ENCODE measurements at places on chromosomes 7 and 10.

- DNase-seq = no peak
These were observed 2.4 kb downstream of the PKD2L1 start for GRCh38 chr10:100327718-100328009.

GRCh38 chr10:66941491-66941890, 15.7 kb downstream of the LRRTM3 start:
- DNase-seq = no peak

DNA sequence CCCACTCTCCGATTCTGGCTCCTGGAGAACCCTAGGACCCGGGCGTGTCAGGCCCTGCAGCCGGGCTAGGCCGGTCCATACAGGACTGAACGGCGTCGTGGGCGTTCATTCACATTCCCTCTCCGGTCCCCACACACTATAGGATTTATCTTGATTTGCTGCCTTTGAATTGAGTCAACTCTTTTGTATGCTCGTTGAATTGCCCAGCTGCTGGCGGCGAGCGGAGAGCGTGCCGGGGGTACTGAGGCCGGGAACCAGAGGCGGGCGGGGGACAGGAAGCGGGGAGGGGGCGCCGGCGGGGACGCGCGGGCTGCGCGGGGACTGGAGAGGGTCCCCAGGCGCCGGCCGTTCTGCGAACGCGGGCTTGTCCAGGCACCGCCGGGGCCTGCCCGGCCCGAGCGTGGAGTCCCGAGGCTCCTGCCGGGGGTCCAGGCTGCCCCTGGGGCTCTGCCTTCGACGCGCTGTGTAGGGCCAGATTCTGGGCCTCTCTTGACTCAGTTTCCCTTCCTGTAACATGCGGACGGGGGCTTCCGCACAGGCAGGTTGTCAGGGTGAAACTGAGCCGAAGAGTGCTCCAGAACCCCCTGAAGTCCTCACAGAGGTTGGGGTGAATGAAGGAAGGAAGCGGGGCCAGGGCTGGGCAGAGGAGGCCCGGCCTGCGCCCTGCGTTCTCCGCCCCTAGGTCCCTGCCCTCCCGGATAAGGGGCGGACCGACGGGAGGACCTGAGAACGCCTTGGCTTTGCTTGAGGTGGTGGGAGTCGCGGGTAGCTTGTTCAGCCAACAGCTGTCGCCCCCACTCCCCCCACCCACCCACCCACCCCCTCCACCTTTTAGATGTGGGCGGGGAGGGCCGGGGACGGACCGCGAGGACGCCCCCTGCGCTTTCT, 769 bp upstream of the ELFN1 start:
- peak; percentile 32 for DNase-seq

GRCh38 chr10:98567391-98568133, 120.8 kb upstream of the HPS1 start:
- DNase-seq = no peak

GRCh38 chr10:10657139-10657760, 360.4 kb upstream of the CELF2 start:
- no peak for DNase-seq

DNA sequence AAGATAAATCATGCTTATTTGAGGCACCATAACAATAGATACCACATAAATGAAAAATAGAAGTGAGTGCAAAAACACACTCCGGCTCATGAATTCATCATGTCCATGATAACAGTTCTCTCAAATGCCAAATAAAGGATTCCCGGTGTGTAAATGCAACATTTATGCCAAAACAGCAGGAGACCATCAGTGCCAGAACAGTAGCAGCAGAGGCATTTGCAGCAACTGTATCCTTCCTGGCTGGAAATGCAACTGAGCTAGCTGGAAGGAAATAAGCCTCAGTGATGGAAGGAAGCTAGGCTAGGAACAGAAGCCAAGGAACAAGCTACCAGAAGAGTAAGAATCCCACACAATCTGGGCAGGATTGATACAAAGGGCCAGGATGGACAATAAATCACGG, 79.9 kb upstream of the THSD7A start:
- DNase-seq = no peak

- DNase-seq = no peak
These were observed 106.8 kb downstream of the RBM20 start for GRCh38 chr10:110750931-110751330.

DNA sequence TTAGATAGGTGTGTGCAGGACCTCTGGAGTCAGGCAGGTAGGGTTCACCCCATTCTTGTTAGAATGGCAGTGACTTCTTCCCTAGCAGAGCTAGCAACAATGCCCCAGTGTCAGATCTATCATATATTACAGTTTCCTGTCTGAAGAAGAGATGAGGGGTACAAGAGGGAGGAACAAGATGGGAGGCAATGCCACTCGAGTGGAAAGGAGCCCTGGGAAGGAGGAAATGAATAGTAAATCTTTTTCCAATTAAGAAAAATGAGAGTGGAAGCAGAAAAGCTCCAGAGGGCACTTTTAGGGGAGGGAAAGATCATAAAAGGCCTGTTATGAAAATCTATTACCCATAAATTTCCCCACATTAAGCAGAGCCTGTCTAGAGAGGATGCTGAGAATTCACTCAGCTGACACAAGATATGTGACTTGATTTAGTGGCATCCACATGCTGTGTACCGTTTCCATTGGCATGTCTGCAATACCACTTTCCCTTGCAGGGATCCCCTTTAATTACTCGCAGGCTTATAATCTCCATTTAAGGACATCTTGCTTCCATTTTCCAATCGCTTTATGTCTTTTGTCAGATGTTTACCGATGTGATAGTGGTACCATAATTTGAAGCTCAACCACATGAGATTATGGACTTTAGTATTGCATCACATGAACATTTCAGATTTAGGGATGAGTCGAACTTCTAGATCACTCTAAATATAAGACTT, 70.0 kb upstream of the AGBL3 start:
- DNase-seq = no peak

DNA sequence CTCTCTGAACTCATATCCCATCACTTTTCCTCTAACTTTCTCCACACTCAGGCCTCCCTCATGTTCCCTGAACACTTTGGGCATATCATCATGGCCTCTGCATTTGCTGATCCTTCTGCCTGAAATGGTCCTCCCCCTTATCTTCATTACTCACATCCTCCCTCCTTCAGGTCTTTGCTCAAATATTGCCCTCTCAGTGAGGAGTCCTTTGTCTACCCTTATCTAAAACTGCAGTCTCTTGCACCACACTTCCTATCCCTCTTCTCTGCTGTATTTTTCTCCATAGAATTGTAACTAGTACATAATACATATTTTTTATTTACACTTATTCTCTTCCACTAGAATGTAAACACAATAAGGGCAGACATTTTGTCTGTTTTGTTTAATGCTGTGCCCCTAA, 41.7 kb downstream of the DNAJC1 start:
- no peak for DNase-seq

DNA sequence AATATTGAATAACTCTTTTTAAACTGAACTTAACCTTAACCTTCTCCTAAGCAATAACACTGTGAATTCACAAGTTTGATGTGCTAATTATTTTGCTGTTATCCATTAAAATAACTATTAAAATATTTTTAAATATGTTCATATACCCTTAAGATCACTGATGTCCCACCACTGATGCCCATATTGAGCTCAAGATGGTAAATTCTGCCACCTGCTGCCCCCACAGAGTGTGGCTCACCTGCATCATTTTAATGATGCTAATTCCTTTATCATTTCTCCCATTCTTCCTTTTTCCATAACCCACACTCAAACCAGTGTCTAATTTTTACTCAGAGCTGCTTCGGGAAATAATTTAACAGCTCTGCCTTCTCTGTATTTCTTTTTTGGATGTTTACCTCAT, 82.3 kb upstream of the ARID5B start:
- DNase-seq = no peak

DNA sequence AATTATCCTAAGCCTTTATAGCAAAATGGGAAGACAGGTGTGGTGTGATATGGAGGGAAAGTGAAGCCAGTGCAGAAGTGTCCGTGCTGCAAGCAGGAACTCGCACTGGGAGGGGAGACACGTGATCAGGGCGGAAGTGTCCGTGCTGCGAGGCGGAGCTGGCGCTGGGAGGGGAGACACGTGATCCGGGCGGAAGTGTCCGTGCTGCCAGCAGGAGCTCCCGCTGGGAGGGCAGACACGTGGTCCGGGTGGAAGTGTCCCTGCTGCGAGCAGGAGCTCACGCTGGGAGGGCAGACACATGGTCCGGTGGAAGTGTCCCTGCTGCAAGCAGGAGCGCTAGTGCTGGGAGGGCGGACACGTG, 40.5 kb upstream of the PRKAR1B start:
- peak; percentile 16 for DNase-seq

GRCh38 chr10:111151595-111152307, 74.9 kb downstream of the ADRA2A start:
- DNase-seq = no peak

GRCh38 chr7:139043823-139044812, 8.3 kb upstream of the ZC3HAV1L start:
- DNase-seq = peak; percentile 11

DNA sequence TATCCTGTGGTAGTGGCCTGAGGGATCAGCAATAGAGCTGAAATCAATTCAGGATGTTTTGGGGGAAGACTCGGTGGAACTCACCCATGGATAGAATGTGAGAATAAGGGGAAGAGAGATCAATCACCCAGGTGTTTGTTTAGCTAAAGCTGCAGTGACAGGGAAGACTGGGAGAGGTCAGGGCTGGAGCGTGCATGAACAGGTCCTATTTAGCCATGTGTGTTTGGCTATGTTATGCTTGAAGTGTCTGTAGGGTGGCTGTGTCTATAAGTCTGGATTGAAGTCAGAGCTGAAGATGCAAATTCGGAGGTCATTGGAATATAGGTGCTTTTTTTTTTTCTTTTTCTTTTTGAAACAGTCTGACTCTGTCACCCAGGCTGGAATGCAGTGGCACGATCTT, 4.6 kb downstream of the ATP6V1F start:
- DNase-seq = no peak

DNA sequence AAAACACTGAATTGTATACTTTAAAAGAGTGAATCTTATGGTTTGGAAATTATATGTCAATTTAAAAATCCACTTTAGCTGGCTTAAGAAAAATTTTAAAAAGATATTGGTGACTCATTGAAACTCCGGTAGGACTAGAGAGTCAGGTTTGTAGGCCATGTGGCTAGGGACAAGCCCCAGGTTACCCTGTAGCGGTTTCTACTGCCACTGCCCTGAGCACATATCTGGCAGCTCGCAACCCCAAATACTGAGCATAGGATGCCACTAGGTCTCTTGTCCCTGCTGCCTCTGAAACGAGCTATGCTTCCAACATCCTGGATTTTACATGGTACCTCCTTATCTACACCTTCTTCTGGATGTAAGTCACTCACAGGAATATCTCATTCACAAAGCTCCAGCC, 1.4 kb upstream of the MGAM2 start:
- no peak for DNase-seq

- peak; percentile 19 for DNase-seq
These were observed 7.4 kb upstream of the MICALL2 start for GRCh38 chr7:1466524-1467271.

GRCh38 chr7:19202599-19202998, 57.4 kb upstream of the FERD3L start:
- no peak for DNase-seq

- DNase-seq = no peak
These were observed 68.1 kb upstream of the NPTX2 start for GRCh38 chr7:98548971-98549370.

GRCh38 chr7:15801551-15801950, 115.1 kb upstream of the MEOX2 start:
- DNase-seq = no peak

GRCh38 chr7:96449094-96449493, 127.2 kb upstream of the SLC25A13 start:
- DNase-seq = no peak

- peak; percentile 48 for DNase-seq
These were observed 68.5 kb upstream of the EEPD1 start for GRCh38 chr7:36084485-36085091.

DNA sequence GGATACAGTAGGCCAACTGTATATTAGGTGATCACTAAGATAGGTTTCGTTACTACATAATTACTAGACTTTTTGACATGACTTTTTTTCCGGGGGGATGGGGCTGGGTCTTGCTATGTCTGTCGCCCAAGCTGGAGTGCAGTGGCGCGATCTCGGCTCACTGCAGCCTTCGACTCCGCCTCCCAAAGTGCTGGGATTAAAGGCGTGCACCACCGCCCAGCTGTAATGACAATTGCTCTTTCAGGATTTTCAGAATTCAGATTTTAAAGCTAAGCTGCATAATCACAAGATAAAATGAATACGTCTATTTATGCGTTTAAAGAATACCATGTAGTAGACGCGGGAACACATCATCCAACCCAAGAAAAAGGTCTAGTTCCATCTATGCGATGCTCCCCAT, 982 bp downstream of the IDI1 start:
- DNase-seq = no peak

GRCh38 chr10:129771991-129772431, 192.1 kb downstream of the EBF3 start:
- DNase-seq = no peak

- DNase-seq = no peak
These were observed 172.7 kb downstream of the DGKI start for GRCh38 chr7:137674048-137674447.

GRCh38 chr7:48691788-48692187, 232.6 kb upstream of the CDC14C start:
- no peak for DNase-seq

- no peak for DNase-seq
These were observed 21.3 kb downstream of the SLC25A28 start for GRCh38 chr10:99598781-99599509.

- peak; percentile 5 for DNase-seq
These were observed 139.4 kb downstream of the EPC1 start for GRCh38 chr10:32207544-32207943.

GRCh38 chr10:117762819-117763172, 220.2 kb downstream of the EMX2 start:
- DNase-seq = no peak

DNA sequence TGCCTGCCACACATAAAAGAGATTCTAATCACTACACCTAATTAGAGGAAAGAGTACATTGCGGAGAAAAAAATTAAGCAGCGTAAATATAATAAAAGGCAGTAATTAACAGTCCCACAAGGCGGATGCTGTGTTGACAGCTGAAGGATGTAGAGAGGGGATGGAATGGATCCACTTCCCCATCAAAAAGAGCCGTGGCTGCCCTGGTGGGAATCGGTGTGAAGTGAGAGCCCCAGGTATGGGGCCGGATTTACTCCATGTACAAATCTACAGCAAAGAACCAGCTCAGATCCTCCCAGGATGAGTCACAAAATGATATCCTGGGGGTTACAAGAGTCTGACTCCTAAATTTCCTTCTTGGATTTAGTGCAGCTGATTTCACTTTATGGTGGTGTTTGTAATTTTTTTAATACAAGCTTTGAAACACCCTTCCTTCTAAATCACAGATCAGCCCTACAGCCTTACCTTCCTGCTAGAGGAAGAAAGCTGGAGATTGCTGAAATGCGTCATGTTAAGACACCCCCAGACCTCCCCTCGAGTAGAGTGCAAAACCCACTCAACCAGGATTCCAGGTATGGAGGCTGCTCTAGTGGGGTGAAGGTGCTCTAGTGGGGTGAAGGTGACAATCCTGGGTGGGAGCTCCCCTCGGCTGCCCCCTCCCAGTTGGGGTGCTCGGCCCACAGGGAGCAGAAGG, 398.4 kb downstream of the PLXNA4 start:
- DNase-seq = no peak

- no peak for DNase-seq
These were observed 285.2 kb downstream of the CAMK1D start for GRCh38 chr10:12634621-12634931.

GRCh38 chr10:122786269-122786668, 59.4 kb downstream of the CUZD1 start:
- no peak for DNase-seq
